ENCODE measurements at places on chromosomes 11 and 22.

GRCh38 chr11:126452241-126453101 is 97.0 kb downstream of the ST3GAL4 start:
- DNase-seq: no peak

- peak; percentile 62 for DNase-seq
Observed at GRCh38 chr22:44586999-44587736, 89.1 kb upstream of the RTL6 start.

DNA sequence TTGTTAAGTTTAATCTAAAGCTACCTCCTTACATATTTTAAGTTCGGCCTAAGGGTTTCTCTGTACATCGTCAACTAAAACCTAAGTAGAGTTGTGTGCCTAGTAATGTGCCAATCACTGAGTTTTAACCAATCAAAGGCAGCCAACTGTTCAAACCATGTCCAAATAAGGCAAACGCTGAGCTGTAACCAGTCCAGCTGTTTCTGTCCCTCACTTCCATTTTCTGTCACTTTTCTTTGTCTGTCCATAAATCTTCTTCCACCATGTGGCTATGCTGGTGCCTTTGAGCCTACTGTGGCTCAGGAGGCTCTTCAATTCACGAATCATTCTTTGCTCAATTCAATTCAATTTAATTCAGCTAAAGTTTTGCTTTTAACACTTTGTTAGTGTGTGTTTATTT is 13.9 kb upstream of the ATXN10 start:
- DNase-seq: no peak

DNA sequence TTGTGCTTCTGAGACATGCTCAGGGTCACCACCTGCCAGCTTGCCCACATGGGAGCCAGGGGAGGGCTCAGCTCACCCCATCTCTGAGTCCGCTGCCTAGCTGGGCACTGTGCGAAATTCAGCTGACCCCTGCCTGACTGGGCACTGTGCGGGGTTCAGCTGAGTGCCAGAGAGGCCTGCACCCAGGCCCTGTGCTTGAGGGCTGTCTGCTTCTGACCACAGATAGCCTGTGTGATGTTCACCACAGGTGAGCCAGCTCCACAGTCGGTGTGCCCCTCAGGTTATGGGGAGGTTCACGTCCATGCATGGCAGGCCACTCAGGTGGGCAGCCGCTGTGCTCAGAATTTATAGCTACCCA is 84.5 kb upstream of the SUSD2 start:
- no peak for DNase-seq

- DNase-seq: no peak
Observed at GRCh38 chr22:29195118-29195963, 10.4 kb upstream of the EMID1 start.

GRCh38 chr11:7028141-7028540 is 7.9 kb downstream of the NLRP14 start:
- no peak for DNase-seq

- DNase-seq: peak; percentile 48
Observed at GRCh38 chr22:47043835-47044721, 281.6 kb downstream of the TBC1D22A start.

- no peak for DNase-seq
Observed at GRCh38 chr11:66119348-66120133, 49.5 kb downstream of the PACS1 start.

GRCh38 chr22:21991304-21991596 is 8.7 kb upstream of the TOP3B start:
- no peak for DNase-seq

DNA sequence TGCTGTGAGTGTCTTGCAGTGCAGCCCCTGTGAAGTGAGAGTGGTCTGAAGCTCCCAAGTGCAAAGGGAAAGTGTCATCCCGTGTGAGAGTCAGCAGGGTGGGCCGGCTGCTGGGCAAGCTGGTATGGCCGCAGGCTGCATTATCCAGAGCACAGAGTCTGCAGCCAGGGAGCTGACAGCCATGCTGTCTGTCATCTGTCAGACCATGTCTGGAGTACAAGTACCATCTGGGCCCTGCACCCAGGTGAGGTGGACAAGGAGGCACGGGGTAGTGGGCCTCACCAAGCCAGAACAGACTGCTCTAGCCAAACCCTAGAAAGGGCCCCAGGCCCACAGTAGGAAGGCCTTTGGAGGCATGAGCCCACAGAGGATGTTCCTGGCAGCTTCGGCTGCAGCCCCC is 20.2 kb downstream of the LMO1 start:
- DNase-seq: no peak
